Stimulated activated CD8-positive, alpha-beta memory T cell treated with anti-CD3 and anti-CD28 coated beads, Interleukin-7, amount 100 ng/mL, for 1 hour (primary cell): ENCODE measurements at places on chromosomes 1 and 21.

- DNase-seq = no peak
Observed at GRCh38 chr1:234205966-234206365, 167.3 kb upstream of the COA6 start.

- DNase-seq = no peak
Observed at GRCh38 chr1:54842206-54842915, 41.2 kb upstream of the TTC22 start.

DNA sequence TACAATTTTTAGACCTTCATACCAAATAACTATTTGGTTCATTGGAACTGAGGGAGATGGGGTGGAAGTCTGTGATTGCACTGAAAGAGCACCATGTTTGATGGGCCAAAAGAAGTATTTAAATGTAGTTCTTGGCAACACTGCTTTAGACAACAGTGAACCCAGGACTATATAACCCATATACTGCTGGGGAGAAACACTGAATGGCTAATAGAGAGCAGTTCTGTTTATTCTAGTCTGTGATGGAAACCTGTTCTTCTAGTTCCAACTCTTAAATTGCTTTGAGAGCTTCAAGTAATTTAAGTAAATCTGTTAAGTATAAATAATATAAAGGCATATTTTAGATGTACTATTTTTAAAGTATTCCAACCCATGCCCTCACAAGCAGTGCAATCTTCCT, 96.3 kb downstream of the NIBAN1 start:
- no peak for DNase-seq

DNA sequence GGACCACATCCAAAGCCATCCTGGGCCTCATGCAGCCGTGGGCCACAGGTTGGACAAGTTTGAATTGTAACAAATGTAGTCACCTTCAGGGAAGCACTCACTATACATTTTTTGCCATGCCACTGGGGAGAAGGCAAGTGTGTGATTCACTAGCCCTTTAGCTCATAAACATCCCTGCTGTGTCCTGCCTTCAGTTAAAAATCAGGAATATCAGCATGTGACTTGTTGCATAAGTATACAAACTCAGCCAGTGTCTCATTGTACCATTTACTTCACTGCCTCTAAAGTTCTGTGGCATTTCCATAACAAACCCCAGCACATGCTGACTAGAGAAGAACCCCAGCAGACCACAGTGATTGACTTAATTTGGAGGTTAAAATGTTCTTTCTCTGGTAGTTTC, 142.0 kb upstream of the C1orf105 start:
- DNase-seq = no peak

DNA sequence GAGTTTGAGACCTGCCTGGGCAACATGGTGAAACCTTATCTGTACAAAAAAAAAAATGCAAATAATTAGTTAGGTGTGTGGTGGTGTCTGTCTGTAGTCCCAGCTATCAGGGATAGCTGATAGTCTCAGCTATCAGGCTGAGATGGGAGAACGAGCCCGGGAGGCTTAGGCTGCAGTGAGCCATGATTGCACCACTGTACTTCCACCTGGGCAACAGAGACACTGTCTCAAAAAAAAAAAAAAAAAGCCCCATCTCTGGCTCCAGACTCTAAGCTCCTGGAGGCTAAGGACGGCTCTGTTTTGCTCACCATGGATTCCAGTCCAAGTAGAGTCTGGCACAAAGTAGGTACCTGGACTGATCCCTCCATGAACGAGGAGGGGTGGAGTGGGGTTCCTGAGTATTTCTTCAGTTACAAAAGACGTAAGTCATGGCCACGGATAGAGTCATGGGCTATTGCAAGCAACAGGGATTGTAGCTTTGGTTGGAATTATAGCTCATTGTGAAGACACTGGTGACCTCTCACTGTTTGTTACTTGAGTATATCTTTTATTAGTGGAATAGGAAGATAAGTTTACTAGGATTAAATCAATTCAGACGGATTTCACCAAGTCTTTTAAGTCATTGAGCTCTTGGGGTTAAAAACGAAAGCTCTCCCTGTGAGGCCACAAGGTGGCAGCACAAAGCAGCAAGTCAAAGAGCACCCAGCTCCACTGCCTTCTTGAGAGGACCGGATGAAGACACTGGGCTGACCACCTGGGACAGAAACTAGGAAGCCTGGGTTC, 35.6 kb upstream of the TMEM61 start:
- DNase-seq = peak; percentile 6

GRCh38 chr1:57089855-57090254, 124.0 kb upstream of the C8B start:
- DNase-seq = no peak

DNA sequence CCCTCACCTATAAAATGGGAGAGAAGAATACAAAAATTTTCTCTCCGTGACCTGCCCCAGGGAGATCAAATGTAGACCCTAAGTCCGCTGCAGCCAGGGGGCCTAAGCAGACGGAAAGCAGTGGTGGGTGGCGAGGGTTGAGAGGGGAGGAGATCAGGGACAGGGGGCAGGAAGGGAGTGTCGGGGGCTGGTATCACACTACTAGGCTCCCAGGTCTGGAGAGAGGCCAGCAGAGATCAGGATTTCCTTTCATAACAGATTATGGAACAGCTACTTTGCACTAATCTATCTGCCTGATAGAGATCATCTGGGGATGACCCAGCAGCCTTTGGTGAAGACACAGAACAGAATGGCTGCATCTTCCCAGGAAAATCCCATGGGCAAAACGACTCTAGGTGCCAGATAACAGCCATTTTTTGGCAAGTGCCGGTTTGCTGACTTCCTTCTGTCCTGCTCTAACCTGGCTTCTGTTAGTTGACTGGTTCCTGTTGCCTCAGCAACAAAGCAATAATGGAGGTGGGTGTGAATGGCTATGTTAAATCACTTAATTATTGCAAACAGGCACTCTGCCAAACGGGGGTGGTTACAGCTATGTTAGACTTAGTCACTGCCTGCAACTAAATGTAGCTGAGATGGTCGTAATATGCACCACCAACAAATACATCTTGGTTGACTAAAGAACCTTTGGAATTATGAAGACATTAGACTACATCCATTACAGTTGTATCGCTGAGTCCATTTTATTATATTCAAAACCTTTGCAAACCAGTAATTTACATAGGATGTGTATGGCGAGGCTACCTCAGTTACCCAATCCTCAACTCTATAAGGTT, 30.0 kb upstream of the EPS8L3 start:
- no peak for DNase-seq

DNA sequence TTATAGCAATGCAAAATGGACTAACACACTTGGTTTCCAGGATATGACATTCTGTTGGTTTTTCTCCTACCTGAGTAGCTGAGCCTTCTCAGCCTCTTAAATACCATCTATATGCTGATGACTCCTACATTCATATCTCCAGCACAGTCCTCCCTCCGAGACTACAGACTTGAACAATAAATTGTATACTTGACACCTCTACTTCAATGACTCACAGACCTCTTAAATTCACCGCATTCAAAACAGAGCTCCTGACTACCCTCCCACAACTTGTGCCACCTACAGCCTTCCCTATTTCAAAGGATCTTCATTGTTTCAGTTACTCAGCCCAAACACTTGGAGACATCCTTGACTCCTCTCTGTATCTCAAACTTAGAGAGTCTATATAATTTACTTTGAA, 66.8 kb upstream of the ASB17 start:
- DNase-seq = no peak

DNA sequence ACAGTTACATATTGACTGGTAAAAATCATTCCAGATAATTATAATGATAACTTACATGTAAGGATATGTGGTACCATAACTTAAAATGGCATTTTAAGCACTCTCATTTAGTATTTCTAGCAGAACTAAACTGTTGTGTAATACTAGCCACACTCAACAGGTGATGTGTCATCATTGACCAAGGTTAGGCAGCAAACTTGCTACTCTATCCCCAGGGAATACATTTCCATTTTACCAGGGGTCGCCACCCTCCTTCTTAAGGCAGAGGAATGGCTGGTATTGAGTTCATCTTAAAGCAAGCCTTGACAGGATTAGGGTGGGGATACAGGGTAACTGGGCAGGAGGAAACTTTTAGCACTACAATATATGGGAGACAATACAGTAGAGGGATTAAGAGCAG, 259.8 kb upstream of the CAMK1G start:
- no peak for DNase-seq

DNA sequence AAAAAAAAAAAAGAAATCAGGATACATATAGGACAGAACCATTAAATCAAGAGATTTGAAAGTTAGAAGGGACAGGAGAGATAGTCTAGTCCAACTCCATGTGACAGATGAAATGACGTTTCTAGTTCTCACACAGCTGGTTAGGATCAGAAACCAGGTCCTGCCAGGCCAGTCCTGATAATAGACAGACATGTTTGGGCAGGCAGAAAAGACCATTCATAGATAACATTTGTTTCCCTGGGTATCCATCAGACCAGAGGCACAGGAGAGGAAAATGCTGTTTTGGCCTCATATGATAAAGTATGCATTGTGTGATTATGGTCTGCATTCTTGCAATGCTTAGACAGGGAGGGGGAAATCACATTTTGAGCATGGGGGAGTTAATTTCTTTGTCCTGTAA, 29.3 kb downstream of the ZBTB8B start:
- no peak for DNase-seq

DNA sequence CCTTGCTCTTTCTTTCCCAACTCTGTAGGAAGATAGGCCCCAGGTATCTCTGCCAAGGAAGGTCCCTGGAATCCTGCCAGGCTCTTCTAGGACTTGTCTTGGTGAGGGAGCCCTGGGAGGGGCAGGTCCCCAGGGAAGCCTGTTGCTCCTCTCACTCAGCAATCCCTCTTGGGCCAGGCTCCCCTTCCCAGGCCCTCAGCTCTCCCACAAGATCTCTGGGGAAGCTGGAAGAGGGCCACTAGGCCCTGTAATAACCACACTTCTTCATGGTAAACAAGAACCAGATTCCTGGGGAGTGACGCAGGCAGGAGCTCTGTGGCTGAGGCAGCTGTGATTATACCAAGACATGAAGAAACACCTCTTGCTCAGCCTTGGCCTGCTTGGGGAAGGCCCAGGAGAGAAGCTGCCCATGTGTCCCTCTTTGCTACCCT, 9.9 kb upstream of the MAPKAPK2 start:
- no peak for DNase-seq

DNA sequence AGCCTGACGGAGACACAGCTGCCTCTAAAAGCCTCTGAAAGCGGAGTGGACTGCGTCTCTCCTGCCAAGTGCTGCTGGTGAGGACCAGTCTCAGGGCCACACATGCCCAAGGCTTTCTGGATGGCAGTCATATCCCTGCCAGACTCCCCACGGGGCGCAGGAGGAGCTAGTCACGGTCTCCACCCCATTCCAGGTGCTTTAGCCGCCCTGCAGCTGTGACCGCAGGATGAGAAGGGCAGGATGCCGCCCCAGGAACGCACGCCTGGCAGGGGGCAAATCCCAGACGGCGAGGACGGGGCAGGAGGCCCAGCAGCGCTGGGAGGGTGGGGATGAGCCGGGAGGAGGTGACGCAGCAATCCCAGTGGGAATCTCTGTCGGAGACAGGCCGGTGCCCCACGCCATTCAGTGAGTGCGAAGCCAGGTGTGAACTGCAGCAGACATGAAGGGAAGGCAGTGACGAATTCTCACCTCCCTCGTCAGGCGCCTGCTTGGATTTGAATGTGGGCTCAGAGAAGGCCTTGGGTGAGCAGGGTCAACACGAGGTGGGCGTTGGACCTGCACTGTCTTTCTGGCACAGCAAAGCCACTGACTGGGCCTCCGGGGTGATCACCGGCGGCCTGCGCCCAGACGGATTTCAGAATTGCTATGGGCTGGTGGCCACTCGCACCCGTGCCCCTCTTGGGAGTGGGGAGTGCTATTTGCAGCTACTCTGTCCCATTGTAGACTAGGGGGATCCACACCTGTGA, 38.5 kb upstream of the SLC19A1 start:
- DNase-seq = no peak

DNA sequence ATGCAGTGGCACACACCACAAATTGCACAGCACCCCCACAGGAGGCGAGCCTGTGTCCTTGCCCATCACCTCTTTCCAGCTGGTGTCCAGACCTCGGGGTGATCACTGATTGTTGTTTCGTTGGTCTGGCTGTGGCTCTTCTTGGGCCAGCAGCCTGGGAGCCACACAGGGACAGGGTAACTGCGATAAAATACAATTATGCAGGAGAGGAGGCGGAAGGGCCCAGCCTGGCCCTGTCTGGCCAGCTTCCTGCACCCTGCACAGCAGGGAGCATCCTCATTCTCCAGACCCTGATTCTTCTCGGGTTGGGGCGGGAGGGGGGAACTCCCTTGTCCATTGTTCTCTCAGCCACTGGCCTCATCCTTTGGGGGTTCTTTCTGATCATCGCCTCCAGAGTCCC, 83.6 kb downstream of the ADARB1 start:
- DNase-seq = no peak

GRCh38 chr1:42941640-42942330, 16.9 kb downstream of the SLC2A1 start:
- DNase-seq = no peak

DNA sequence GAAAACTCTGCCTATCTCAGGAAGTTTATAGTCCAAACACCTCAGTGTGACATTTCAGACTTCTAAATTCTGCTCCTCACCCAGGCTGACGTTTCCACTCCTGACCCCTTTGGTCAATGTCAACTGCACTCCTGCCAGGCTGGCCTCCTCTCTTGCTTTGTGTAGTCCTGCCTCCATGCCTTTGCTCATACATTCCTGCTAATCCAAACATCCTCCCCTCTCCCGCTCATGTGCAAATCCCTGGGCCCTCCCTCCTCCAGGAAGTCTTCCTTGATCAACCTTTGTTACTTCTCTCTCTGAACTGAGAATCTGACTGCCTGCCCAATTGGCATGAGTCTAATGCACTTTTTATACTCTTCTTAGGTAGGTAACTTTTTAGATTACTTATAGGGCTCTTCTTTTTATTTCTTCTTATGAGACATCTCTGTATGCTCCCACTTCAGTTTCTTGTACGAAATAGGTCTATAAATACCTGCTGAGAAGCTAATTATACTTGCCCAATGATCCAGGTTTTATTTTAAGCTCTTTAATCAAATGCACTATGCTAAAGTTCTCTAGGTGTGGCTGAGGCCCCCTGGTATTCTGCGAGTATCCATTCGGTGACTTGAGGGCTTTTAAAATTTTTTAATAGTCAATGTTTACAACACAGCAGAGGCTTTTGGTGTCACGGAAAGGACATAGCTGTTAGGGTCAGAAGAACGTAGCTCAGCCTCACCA, 128.1 kb downstream of the PLXNA2 start:
- no peak for DNase-seq

DNA sequence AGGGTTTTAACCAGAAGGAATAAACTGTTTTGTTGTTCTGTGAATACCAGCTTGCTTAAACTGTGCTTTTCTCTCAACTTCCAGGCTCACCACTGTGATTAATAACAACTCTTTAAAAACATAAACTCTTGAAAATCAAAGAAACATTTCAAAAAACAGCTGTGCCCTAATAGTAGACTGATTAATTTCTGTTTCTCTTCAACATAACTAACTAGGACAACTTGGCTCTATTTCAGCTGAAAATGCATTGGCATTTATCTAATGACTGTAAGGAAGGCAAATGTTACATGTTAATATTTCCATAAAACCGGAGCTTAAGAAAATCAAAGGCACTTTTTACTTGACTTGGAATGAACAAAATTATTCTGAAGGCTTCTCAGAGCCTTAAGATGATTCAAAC, 656.1 kb upstream of the NEGR1 start:
- DNase-seq = no peak
